ENCODE measurements at places on chromosomes 4 and X. TPM values are rescaled to one million over a fixed set of nuclear protein-coding genes. Genes with fewer than 3 reads are reported as not detected.
A peak's percentile ranks its signal among the peaks of the same experiment; 100 is the strongest.

Gene NSUN7
- total RNA-seq, result 5.7 TPM

DNA sequence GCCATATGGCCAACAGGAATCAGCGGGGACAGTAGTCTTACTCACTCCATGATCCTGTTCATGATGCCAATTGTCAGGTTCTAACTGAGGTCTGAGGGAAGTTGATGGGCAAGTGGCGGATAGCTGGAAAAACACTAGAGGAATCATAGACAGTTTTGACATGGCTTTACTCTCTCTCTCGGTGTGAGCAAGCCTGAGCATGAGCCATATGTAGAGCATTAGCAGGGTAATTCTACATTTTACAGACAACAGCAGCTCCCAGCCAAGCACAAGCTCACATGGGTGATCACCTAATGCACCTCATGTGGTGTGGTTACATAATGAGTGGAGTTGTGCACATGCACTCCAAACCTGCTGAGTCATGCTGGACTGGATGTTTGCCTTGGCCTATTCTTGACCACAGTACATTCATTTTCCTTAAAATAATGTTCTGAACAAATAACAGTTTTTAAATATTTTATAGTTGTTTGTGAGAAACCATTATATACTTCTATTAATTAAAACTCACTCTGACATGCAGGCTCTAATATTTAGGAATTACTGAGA lies 429.2 kb downstream of the GPAT3 start:
- no peak for DNase-seq

DNA sequence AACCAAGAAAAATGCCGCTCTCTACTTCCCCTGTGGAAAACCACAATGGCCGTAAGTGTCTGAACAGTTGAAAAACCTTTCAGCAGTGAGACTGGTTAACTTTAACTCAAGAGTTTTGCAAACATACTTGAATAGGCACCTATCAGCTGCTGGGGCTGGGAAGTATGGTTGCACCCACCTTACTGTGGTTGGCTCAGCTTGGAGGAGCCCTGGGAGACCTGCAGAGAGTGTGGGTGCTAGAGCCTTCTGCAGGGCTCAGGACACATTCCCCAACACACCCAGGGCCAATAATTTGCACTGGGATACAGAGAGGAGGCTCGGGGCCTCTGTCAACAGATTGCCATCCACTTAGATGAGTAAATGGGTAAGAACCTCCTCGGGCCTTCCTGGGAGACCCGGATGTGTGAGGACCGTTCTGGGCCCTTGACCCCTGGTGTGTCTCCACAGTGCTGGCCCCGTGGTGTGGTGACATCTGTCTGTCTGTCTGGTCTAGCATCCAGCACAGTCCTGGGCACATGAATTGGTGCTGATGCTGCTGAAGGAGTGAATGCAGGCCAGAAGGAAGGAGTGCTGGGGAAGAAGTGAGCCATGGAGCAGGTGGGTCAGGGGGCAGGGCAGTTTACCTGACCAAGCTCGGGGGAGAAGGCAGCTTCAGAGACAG lies 46.5 kb downstream of the MAGEA1 start:
- DNase-seq, result peak; percentile 60

DNA sequence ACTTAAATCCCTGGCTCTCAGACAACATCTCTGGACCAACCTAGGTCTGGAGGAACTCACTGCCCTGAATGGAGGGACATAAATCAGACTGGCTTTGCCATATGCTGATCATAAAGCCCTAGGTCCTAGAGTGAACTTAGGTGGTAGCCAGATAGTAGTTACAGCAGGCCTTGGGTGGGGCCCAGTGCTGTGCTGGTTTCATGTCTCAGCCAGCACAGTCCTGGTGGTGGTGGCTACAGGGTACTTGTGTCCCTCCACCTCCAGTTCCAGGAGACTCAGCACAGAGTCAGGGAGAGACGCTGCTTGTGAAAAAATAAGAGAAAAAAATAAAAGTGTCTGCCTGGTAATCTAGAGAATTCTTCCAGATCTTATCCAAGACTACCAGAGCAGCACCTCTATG lies 40.3 kb downstream of the GSX2 start:
- DNase-seq, result no peak

GRCh38 chr4:105504744-105505143 lies 30.9 kb upstream of the PPA2 start:
- DNase-seq, result no peak

- DNase-seq, result no peak
Measured at GRCh38 chrX:121854614-121854911, 807.2 kb downstream of the GLUD2 start.

DNA sequence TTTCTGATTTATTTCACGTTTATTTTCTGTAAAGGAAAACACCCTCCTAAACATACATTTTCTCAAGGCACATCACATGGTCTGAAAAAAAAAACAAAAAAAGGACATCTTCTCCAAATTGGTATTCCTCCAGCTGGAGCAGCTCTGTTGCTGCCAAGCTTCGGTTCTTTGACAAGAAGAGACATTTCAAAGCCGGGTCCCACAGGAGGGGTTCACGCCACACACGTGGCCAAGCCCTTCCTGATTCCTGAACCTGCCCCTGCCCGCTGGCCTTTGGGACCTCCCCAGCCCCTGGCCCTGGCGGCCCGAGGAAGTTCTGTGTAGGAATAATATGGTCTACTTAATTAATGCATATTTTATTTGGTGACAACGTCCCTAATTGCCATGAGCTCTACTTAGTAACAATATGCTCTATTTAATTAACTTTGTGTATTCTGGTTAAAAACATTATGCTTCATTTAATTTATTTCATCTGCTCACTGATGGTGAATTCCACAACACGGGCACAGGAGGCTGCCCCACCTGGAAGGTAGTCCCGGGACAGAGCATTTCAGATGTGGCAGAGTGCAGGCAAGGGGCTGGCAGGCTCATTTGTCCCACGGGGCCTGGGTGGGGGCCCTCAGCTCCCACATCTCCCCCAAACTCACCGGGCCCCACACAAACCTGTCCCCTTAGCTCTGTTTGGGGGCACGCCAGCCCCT lies 5.4 kb upstream of the RGS12 start:
- no peak for DNase-seq

DNA sequence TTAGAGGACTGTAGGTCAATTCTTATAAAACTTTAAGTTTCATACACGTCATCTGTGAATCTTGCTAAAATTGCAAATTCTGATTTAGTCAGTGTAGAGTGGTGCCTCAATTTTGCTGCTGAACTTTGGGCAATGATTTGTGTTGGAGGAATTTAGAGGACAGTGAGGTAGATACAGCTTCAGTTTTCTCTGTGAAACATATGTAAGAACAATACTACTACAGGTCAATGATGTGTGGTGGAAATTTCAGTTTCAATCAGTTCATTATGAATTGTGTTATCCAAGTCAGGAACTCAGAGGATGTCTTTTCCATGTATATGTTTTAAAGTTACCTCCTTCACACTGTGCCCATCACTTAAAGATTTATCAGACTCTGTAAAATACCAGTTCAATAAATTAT lies 1597.8 kb upstream of the PCDH10 start:
- DNase-seq, result no peak

DNA sequence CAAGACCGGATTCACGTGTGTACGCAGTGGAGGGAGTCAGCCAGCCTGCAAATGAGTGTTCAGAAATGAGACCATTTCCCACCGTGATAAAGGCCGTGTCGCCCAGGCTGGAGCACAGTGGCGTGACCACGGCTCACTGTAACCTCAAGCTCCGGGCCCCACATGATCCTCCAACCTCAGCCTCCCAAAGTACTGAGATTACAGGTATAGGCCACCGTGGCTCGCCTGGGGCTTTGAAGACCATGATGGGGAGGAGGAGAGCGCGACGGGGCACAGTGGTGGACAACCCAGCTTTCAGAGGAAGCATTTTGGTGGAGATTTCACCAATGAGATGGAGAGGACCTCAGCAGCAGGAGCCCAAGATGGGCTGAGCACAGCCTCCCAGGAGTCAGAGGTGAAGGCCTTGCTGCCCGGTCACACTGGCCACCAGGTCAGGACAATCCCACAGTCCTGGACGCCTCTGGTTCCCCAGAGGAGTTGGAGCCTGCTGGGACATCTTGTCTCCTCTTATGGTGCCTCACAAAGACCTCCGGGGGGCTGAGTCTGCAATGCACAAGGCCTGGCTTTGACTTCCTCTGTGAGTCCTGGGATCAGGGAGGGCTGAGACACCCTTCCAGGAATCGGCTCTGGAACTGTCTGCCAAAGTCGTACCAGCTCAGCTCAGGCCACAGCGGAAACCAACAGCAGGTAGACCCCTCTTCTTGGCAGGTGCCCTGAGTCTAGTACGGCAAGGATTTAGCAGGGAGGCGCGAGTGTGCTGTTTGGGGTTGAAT lies 22.4 kb upstream of the MXD4 start:
- DNase-seq, result peak; percentile 44

Measured in upper lobe of right lung (tissue), 1 donor.